Right cardiac atrium (tissue), 5 donors: ENCODE measurements at places on chromosomes 3 and 15. TPM values are rescaled to one million over a fixed set of nuclear protein-coding genes. Genes with fewer than 3 reads are reported as not detected.

DOCK3 gene
- polyA plus RNA-seq: 1.9 TPM

GNB4 gene
- polyA plus RNA-seq: 10.5 TPM

LRRC2 gene
- 9.9 TPM for polyA plus RNA-seq

PLA2G4E gene
- polyA plus RNA-seq: 0.07 TPM

IGSF11 gene
- 2.7 TPM for polyA plus RNA-seq

STRIT1 gene
- polyA plus RNA-seq: 0.14 TPM

DPPA2 gene
- polyA plus RNA-seq: not detected
